ENCODE measurements at places on chromosomes 5 and 9.

GRCh38 chr5:150251504-150251903, 38.1 kb downstream of the CAMK2A start:
- DNase-seq: no peak

DNA sequence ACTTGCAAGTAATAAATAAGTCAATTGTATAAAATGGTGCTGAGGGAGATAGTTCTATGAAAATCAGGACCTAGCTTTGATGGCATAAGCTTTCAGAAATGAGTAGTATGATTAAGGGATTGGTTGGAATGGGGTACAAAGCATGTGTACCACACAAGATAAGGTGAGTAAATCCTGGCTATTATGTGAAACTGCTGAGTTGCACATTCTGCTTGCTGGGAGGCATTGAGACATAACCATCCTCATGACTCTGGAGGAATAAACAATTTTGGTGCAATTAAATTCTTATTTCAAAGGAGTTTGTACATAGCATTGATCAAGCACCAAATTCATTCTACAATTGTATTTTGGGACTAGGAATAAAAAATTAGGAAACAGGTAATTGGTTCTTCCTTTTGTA, 755.2 kb upstream of the ACO1 start:
- no peak for DNase-seq

DNA sequence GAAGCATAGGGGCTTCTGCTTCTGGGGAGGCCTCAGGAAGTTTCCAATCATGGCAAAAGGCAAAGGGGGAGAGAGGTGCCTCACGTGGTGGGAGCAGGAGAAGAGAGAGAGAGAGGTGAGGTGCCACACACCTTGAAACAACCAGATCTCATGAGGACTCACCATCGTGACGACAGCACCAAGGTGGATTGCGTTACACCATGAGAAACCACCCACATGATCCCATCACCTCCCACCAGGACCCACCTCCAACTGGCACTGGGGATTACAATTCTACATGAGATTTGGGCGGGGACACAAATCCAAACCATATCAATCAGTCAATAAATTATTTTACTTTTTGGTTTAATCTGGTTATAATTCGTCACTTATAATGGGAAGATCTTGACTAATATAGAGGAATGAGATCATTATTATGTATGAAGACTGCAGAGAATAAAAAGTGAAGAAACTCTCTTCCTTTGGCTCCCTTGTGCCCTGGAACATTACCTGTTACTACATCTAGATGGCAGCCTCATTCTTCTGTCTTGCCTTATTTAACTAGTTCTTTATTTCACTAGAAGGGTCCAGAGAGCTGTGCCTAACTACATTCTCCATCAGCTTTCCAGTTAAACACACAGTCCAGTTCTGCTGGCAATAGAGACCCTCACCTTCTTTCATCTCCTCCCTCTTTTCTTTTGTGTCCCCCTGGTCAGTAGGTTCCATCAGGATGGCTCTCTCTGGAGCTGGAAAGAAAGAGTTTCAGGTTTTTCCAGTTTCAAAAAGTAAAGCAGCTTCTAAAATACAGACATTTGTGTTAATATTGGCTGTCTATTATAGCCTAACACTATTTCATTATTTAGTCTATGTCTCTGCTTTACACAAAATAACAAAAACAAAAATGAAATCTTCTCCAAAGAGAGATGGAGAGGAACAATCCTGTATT, 21.7 kb upstream of the SPINK7 start:
- DNase-seq: peak; percentile 6

DNA sequence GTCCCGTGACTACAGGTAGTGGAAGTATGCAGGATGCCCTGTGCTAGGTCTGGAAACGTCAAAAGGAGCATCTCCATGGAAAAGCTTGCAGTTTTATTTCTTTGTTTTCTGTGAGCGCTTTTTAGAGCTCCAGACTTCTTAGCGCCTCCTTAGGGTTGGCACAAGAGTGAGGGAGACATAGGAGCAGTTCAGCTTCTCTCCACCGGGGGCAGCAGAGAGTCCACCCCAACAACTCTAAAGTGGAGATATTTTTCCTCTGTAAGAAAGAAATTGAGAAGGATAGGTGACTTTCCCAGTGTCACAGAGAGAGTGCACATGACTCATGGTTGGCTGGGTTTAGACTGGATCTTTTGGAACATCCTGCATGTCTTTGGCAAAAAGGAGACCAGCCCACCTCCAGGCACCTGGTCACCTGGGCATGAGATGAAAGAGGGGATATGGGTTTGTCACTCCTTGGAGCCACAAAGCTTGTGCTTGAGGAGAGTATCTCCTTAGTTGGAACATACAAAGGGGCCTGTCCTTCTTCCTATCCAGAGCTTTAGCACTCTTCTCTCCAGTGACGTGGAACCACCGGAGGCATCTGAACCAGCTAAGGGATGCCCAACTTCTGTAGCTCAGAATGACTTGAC, 637.7 kb downstream of the SEMA5A start:
- DNase-seq: no peak

- DNase-seq: no peak
These were observed 179.8 kb upstream of the ARRDC3 start for GRCh38 chr5:91562922-91563321.

DNA sequence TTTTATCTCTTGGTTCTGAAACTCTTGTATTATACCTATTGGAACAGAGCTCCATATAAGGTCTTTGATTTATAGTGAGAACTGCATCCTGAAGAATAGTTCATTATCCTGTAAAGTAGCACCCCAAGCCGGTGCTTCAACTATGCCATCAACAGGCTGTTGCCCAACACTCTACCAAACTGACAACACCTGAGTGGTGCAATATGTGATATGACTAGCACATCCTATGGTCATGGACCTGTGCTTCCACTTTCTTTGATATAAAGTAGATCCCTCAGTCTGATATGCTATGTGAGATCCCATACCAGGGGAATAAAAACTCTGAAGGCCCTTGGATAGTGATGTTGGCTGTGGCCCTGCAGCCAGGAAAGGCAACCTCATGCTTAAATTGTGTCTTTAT, 15.8 kb downstream of the CSF2 start:
- no peak for DNase-seq

DNA sequence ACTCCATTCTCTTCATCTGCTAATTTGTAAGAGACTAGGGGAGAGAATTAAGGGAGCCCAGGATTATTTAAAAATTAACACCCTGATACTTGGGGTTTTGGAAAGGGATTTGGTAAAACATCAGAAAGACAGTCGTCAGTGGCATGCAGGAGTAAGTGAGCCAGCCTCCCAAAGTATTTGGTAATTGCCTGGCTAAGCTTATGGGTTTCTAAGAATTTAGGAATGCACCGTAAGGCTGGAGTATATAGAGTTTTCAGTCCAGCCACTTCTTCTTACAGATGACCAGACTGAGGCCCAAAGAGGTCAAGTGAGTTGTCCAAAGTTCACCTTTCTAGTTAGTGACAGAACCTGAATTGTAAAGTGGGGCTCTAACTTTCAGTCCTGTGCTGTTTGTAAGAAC, 25.8 kb upstream of the NFIB start:
- no peak for DNase-seq
